ENCODE measurements at places on chromosomes 11 and 22. TPM values are rescaled to one million over a fixed set of nuclear protein-coding genes. Genes with fewer than 3 reads are reported as not detected.

POU2AF1 gene
- 404 TPM for total RNA-seq

MMP7 gene
- total RNA-seq, result not detected

PARVG gene
- 247 TPM for total RNA-seq

KRTAP5-9 gene
- 0.34 TPM for total RNA-seq

EMSY gene
- 54.0 TPM for total RNA-seq

UBQLNL gene
- 1.3 TPM for total RNA-seq

ST3GAL4 gene
- total RNA-seq, result 1.9 TPM

ARHGAP20 gene
- total RNA-seq, result 0.91 TPM

C11orf98 gene
- 52.0 TPM for total RNA-seq

DBX1 gene
- total RNA-seq, result not detected

SYNGR1 gene
- total RNA-seq, result 34.8 TPM

CHRNA10 gene
- 4.0 TPM for total RNA-seq

SLC29A2 gene
- 20.1 TPM for total RNA-seq

NPTXR gene
- total RNA-seq, result 0.71 TPM

HPX gene
- total RNA-seq, result 1.1 TPM

SHANK3 gene
- not detected for total RNA-seq

HIC2 gene
- 8.4 TPM for total RNA-seq

LARGE1 gene
- 81.2 TPM for total RNA-seq

SLC22A24 gene
- total RNA-seq, result not detected

MRTFA gene
- total RNA-seq, result 82.6 TPM

SIK2 gene
- 20.4 TPM for total RNA-seq

MAPK8IP2 gene
- total RNA-seq, result 0.39 TPM

C22orf15 gene
- total RNA-seq, result 1.0 TPM

MOGAT2 gene
- 0.12 TPM for total RNA-seq

ANGPTL5 gene
- total RNA-seq, result not detected

CAPN5 gene
- total RNA-seq, result 2.3 TPM

HEPHL1 gene
- total RNA-seq, result not detected

FAM83F gene
- 0.10 TPM for total RNA-seq

OR2AT4 gene
- total RNA-seq, result not detected

OVOL1 gene
- total RNA-seq, result 0.17 TPM

DERL3 gene
- 74.1 TPM for total RNA-seq

THAP7 gene
- 37.7 TPM for total RNA-seq

ST14 gene
- 52.2 TPM for total RNA-seq

IGF2 gene
- not detected for total RNA-seq

TRPC6 gene
- total RNA-seq, result not detected

OR51E2 gene
- not detected for total RNA-seq

TMEM121B gene
- total RNA-seq, result not detected

ZNF214 gene
- total RNA-seq, result not detected

OR8G1 gene
- total RNA-seq, result not detected

SCO2 gene
- 1.1 TPM for total RNA-seq

MRE11 gene
- total RNA-seq, result 53.5 TPM

SHISAL1 gene
- total RNA-seq, result not detected

RAG2 gene
- total RNA-seq, result not detected

CAVIN3 gene
- not detected for total RNA-seq

Data from B cell (primary cell).